Fibroblast of mammary gland (primary cell): ENCODE measurements at places on chromosomes 2 and 18.

DNA sequence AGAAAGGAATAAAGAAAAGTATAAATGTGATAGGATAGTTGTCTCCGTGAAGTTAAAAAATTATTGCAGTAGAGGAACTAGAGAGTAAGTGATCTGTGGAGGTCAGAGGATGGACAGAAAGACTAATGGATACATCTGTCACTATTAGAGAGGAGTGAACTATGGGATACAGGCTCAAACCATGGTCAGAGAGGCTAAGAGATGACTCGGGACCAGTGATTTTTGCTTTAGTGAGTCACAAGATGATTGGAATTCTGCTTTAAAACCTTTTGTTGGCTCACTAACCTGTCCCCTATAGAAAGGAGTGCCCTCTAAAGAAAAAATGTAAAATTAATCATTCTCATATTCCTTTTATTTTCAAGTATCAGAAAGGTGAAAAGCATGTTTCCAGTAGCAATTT lies 30.3 kb downstream of the ALMS1 start:
- peak; percentile 21 for DNase-seq

- DNase-seq = peak; percentile 74
Observed at GRCh38 chr2:202035089-202035940, 1.7 kb downstream of the FZD7 start.

DNA sequence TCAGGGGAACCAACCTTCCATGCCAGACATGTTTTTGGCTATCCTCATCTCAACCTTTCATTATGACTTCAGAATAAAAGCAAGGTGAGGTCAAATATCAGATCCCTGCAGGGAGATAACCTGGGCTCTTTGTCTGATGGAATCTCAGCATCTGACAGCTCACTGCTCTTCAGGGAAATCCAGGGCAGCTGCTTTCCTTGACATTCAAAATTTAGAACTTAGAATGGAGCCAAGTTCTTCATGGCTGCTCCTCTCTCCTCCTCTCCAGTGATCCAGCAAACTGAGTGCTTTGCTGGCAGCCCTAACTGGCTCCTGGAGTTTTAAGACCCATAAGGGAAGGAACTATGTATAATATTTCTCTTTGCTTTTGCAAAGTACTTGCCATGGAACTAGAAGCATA lies 716.3 kb downstream of the TSN start:
- DNase-seq = no peak

DNA sequence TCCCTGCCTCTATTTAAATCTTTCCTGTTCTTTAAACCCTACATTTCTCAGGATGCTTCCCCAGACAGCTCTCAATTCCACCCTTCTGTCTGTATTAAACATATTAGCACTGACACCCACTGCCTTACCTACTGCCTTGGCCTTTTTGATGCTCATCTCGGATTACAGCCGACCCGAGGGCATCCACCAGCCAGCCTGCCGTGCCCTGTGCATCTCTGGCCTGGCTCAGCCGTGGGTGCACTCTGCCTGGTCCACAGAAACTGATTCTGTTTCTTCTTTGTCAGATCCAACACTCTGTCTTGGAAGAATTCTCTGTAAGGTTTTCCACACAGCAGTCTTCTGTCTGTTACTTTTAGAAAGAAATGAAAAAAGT lies 27.2 kb downstream of the TANC1 start:
- DNase-seq = no peak

GRCh38 chr18:62360805-62361204 lies 35.7 kb downstream of the TNFRSF11A start:
- no peak for DNase-seq

- no peak for DNase-seq
Observed at GRCh38 chr18:54860941-54861340, 32.7 kb downstream of the RAB27B start.

DNA sequence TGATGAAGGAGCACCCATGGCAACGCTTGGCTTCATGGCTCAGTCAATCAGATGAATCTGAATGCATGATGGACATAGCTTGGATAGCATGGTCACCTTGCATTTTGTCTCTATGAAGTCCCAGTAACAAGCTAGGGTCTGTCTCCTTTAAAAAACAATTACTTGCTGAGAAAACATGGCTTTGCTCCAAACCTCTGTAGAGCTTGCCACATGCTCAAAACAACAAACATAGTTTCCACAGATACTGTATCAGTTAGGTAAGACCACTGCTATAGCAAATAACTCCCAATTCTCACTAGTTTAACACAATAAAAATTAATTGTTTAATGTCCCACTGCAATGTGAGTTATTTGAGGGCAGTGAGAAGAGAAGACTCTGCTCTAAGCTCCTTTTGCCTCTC lies 401.0 kb downstream of the IRS1 start:
- peak; percentile 39 for DNase-seq

DNA sequence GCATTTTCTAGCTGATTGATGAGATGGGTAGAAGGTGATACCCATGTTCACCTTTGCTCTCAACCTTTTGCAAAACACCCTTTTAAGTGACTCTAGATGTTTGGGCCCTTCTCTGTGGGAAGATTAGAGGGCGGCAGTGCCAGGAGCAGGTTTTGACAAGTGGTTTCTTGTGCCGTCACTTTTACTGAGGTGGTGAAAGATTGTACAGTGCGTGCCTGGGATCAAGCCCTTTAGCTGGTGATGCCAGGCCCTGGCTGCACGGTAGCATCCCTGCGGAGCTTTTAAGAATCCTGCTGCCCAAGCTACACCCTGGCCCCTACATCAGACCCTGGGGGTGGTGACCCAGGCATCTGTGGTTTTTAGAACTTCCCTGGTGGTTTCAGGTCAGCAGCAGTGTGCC lies 29.1 kb downstream of the MTCL1 start:
- no peak for DNase-seq

DNA sequence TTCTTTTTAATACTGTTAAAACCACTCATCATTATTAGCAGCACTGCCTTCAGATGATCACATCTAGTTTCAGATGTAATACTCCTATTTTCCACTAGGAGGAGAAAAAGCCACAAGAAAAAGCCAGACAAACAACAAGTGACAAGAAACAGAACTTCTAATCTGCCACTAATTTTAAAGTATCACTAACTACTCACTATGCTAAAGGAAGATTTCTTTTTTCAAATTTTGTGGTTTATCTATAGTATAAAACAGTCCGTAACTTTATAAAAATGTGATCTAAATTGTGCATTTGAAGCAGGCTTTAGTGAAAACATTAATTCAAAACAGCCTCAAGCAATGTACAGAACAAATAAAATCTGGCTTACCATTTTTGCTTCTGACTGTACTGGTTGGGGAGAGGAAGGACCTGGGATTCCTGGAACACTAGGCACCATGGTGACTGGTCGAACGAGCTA lies 56.8 kb downstream of the ATF2 start:
- DNase-seq = peak; percentile 66

- no peak for DNase-seq
Observed at GRCh38 chr2:38467768-38468455, 90.8 kb upstream of the ATL2 start.

GRCh38 chr2:20188851-20189250 lies 36.1 kb downstream of the SDC1 start:
- DNase-seq = no peak

DNA sequence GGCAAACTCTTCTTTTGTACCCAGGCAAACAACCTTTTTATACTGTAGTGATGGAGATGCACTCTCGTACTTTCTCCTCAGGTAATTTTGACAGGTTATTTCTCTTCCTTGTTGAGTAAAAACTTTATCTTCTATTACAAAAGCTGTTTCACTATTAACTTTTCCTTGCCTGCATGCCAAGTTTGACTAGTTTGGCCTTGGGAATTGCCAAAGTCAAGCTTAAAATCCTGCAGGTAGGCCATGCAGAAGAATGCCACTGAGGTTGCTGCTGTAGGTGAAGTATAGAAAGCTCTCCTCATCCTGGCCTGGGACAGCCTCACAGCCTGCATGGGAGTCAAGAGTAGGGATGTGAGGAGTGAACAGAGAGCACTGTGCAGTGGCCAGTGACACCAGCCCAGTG lies 1293.5 kb upstream of the CHAC2 start:
- no peak for DNase-seq

- DNase-seq = no peak
Observed at GRCh38 chr2:255195-255594, 8.6 kb downstream of the SH3YL1 start.
